ENCODE measurements at places on chromosomes 6 and 20. TPM values are rescaled to one million over a fixed set of nuclear protein-coding genes. Genes with fewer than 3 reads are reported as not detected.

Gene PSMB8
- total RNA-seq: 39.8 TPM

Gene POFUT1
- total RNA-seq: 64.4 TPM

Gene SEMG1
- total RNA-seq: not detected

Gene DNAH8
- not detected for total RNA-seq

Gene CEP250
- 50.3 TPM for total RNA-seq

Gene FNDC1
- not detected for total RNA-seq
